ENCODE measurements at places on chromosomes 16 and 17.

DNA sequence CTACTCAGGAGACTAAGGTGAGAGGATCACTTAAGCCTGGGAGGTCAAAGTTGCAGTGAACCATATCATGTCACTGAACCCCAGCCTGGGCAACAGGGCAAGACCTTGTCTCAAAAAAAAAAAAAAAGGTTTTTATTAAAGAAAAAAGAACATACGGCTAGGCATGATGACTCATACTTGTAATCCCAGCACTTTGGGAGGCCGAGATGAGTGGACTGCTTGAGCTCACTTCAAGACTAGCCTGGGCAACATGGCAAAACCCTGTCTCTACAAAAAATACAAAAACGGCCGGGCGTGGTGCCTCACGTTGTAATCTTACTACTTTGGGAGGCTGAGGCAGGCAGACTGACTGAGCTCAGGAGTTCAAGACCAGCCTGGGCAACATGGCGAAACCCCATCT lies 38.4 kb downstream of the RANBP10 start:
- no peak for DNase-seq

- DNase-seq: no peak
Observed at GRCh38 chr17:33949100-33949499, 306.0 kb upstream of the CCL2 start.

DNA sequence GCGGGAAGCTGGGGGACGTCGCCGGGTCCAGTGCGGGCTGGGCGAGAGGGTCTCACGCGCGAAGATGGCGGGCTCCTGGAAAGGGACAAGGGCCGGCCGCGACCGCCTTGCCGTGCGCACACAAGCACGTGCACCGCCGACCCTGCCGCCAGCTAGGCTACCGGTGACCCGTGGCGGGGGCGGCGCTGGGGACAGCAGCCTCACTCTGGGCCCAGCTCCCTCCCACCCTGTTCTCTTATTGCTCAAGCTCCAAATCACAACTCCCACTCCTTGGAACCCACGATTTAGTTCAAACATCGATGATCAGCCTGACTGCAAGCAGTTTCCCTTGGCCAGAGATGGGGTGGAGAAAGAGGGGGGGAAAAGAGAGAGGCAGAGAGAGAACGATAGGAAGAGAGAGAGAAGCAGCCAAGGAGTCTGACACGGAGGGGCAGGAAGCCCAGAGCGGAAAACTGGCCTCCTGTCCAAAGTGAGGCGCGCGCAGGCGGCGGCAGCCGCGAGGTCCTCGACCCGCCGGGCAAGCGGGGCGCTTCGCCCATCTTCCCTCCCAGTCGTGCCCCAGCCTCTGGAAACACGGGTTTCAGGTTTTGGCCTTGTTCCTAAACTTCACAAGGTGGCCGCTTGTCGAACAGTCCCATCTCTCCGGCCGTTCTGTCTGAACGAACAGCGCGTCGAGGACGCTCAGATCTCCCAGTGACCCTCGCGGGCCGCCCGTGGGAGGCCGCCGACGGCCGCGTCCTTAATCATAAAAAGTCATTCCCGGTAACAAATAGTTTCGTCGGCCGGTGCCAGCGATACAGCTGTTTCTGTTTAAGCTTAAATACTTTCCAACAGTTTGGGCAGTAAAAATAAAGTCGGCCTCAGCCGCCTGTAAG lies 1.7 kb upstream of the CBX8 start:
- DNase-seq: no peak

DNA sequence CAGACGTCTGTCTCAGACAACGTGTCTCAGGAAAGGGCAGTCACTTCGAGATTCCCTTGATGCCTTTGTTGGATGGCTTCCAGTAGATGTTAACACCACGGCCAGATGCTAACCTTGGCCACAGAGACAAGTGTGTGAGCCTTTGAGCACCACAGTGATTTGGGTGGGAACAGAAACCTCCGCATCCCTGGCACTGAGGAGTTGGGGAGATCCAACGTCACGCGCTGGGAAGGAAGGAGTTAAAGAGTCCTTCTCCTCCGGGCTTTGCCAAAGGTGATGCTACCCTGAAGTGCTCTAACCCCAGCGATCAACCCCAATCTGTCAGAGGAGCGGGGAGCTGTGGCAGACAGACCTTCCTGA lies 3.0 kb upstream of the ABR start:
- no peak for DNase-seq

DNA sequence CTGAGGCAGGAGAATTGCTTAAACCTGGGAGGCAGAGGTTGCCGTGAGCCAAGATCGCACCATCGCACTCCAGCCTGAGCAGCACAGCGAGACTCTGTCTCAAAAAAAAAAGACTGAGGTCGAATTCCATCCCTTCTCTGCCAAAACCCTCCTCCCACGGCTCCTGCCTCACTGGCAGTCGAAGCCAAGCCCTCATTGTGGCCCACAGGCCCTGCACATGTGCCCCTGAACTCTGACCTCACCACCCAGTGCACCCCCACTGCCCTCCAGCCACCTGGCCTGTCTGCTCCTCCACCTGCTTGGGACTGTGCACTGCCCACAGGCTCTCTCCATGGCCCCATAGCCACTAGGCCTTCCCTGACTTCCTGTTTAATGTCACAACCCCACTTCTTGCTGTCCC lies 7.0 kb downstream of the MYO15A start:
- no peak for DNase-seq

GRCh38 chr16:46648656-46649055 lies 27.5 kb upstream of the SHCBP1 start:
- DNase-seq: no peak

GRCh38 chr17:16491131-16491702 lies 776 bp downstream of the LRRC75A start:
- DNase-seq: no peak

- no peak for DNase-seq
Observed at GRCh38 chr16:66250686-66251431, 115.6 kb upstream of the CDH5 start.

- no peak for DNase-seq
Observed at GRCh38 chr17:15776871-15777270, 44.8 kb downstream of the TBC1D26 start.

DNA sequence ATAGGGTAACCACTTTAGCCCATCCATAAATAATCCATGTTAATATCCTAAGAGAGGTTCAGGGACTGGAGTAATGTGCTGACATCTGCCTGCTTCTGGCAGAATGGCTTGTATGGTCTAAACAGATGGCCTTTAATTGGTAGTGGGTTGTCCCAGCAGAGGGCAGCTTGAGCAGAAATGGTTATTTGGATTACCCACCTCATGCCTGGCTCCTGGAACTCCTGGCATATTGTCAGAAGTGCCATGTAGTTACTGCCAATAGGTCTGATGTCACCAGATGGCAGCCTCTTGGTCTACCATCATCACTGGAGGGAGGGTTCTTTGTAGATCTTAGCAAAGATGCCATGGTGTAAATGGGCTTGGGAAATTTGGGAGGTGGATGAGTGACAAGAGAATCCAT lies 157.5 kb upstream of the SOX9 start:
- DNase-seq: no peak

GRCh38 chr17:40582328-40582901 lies 17.1 kb upstream of the CCR7 start:
- DNase-seq: no peak

DNA sequence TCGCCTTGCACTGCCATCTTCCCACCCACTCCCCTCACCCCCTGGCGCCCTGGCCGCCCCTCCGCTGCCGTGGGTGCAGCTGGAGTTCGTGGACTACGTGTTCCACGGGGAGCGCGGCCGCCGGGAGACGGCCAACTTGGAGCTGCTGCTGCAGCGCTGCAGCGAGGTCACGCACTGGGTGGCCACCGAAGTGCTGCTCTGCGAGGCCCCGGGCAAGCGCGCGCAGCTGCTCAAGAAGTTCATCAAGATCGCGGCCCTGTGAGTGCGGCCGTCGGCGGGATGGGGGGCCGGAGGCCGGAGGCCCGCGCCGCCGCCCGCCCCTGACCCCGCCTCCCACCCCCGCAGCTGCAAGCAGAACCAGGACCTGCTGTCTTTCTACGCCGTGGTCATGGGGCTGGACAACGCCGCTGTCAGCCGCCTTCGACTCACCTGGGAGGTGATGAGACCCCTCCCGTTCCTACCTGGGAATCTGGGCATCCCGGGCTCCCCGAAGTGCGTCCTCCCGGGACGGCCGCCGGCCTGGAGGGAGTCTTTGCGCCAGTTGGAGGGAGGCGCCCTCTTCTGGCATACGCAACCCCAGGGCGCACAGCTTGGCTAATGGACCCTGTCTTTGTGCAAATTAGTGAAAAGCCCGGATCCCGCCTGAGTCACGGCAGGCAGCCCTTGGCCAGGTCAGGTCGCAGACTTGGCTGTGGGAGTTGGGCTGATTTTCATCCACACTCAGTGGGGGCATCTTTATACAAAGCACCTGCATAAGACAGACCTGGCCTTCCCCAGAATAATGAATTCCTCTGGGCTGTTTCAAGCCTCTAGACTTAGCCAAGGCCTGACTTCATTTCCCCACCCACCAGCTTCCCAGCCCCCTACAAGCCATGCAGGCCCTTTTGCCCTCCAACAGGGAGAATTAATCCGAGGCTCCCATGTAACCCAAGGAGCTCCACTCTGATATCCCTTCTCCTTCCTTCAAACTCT lies 14.3 kb downstream of the RAPGEFL1 start:
- no peak for DNase-seq

GRCh38 chr17:11511696-11512095 lies 86.6 kb upstream of the DNAH9 start:
- no peak for DNase-seq

DNA sequence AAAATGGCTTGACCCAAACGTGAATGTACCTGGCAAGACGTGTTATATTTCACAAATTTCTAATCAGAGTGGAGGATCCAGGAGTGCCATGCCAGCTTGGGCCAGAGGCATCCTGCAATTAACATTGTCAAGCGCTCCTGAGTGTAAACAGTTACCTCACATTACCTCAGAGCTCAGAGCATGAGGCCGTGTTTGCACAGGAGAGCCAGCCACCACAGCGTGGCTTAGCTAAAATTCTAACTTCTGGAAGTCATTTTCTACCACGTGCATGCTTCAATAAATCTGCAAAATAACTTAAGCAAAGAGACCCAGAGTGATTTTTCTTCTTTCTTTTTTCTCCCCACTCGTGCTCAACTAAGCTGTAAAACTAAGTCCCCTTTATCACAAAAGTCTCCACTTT lies 769.0 kb downstream of the KCNJ2 start:
- DNase-seq: peak; percentile 63

DNA sequence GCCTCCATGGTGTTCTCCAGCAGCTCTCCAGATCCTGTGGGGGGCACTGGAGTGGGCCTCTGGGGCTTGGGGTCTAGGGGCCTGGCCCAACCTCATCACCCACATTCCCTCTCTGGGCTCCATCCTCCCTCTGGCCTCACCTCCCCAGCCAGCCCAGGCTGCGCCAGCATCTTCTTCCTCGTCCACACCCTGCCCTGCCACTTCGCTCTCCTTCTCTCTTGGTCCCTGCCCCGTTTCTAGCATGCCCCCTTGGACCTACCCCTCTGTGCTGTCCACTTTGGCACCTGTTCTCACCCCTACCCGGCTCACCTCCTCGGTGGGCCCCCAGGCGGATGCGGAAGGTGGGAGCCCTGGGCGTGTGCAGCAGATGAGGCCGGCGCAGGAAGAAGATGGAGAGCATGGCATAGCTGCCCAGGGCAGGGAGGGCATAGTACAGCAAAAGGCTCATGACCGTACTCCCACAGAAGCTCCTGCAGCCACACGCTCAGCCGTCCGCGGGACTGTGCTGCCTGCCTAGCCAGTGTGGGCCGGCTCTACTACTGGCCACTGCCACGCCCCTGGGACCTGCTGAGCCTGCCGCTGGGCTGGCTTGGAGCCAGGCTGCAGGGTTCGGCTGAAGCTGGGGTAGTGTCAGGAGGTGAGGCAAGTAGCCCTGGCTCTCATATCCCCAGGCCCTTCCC lies at the start of gene GDPD3:
TSS of gene GDPD3 (minus strand) at position 507 of the 680 bp plus-strand sequence. CDS start at position 448, 59 bp downstream.
- DNase-seq: no peak

GRCh38 chr17:74843352-74843627 lies 16.4 kb downstream of the GRIN2C start:
- no peak for DNase-seq

- DNase-seq: no peak
Observed at GRCh38 chr16:58628845-58629732, 537 bp downstream of the CNOT1 start.

GRCh38 chr16:28591355-28591754 lies 5.5 kb downstream of the SULT1A2 start:
- no peak for DNase-seq

DNA sequence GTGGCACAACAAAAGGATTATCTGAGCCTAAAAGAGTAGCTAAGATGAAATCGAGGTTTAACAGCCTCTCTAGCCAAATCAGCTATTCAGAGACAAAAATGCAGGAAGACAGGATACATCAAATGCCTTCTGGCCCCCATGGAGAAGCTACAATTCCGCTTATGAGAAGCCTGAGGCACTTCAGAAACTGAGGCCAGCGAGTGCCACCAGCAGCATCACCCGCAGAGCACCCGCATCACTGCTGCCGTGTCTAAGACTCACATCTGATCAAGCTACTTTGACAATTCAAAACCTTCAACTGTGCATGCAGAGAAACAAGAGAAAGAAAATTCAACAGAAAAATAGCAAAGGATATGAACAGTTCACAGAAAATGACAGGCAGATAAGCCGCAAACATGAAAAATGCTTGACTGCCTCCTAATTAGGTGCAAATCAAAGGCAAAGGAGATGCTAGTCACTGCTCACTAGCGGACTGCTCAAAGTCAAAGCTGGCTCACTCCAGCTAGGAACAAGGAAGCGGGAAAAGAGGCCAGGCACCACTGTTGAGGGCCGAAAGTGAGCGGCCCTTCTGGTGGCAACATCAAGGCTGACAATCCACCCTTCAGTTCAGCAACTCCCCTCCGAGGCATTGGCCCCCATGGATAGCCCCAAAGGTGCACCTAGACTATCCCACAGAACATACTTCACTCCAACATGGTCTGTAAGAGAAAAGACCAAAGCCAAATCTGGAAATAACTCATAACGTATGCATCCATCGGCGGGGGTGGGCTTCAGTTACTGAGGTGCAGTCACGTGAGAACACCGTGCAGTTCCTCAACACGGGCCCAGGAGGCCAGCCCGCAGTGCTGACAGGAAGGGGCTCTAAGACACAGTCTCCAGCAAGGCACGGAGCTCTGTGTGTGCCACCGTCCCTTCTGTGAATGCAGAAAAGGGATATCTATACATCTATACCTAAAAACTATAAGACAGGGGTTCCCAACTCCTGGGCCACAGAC lies 12.0 kb downstream of the MTHFSD start:
- DNase-seq: no peak

DNA sequence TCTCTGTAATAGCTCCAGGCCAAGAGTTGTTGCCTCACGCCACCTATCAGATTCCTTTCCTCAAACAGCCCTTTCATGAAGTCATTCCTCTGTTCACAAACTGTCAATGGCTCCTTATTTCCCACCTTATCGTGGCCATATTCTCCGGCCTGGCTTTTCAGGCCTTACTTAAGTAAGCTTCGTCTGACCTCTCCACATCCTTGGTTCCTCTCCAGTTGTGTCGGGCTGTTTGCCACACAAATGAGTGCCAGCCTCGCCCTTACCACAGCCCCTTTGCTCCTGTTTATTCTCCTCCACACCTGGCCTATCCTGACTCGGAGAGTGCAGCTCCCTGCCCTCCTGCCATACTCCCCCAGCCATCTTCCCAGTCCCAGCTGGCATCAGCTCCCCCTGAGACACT lies 2.0 kb downstream of the TP53I13 start:
- no peak for DNase-seq

GRCh38 chr16:65702707-65703402 lies 581.0 kb upstream of the CDH11 start:
- DNase-seq: no peak

GRCh38 chr16:67415872-67416793 lies at the start of gene ZDHHC1:
Gene ZDHHC1 (minus strand): TSS chr16:67416477. CDS start chr16:67407775, 8,702 bp downstream.
- no peak for DNase-seq
